Stimulated activated CD4-positive, alpha-beta T cell treated with anti-CD3 and anti-CD28 coated beads, Interleukin-2, amount 100 ng/mL, for 4 hours (primary cell): ENCODE measurements at places on chromosomes 3 and 15.

GRCh38 chr3:64002233-64002632, 21.1 kb downstream of the PSMD6 start:
- no peak for DNase-seq

- DNase-seq: no peak
Observed at GRCh38 chr3:22176911-22177310, 425.9 kb upstream of the ZNF385D start.

GRCh38 chr15:64247906-64248541, 85.2 kb upstream of the PPIB start:
- DNase-seq: no peak

DNA sequence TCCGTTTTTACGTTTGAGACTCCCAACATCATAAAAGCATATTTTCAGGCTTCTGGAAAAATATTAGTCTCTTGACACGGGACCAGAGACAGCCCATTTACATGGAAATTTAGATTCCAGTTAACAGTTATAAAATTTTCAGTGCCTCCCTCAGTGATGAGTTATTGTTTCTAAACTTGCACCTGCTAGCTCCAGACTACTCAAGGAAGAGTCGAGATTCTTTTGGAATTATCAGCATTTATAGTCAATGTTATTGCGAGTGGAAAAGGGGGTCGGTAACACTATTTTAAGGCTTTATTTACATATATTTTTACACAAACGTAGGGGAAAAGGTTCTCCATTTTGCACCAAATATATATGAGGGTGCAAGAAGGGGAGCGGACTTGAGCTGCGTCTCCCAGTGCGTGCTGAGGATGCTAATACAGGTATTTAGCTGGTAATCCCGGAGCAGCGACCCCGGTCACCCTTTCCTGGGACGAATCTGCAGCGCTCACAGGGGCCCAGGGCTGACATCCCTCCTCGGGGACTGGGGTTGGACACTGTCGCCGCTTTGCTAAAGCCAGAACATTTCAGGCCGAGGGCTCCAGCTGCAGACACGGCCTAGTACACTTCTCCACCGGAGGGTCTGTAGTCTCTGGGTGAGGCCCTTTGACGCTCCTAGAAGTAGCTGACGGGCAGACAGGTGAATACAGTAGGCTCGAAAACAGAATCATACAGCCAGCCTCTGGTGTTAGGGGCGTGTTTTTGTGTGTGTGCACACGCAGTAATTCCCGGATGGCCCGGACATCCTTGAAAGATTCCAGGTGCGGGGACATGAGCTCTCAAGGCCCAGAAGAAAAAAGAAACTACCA, 729 bp upstream of the ZBTB11 start:
- DNase-seq: no peak

DNA sequence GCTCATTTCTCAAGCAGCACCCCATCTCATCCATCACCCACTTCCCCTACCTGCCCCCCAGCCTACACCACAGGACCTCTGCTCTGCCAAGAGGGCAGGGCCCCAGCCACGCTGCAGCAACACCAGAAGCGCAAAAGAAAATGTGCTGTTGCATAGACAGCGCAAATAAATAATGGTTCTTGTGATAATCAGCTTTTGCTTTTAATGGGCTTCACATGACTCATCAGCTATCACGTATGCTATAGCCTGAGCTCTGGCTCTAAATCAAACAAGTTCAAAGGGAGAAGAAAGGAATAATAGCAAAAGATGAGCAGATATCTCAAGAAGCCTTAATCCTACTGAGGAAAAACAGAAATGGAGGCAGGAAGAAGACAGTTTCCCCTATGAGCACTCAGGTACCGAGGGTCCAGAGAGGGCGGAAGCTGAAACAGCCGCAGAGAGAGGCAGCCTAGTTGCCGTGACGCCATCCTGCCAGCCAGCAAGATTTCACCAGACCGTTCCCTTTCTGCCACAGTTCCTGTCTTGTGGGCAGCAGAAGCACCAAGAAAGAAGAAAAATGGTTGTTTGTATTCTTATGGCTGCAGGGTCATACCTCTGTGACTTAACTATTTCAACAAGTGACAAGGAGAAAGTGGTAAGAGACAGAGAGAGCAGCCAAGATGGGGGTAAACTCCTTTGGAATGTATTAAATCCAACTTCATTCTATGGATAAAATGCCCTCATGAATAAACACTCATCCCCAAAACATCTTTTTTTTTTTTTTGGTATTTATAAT, 22.0 kb downstream of the RAB27A start:
- no peak for DNase-seq

GRCh38 chr15:101201411-101202174, 50.3 kb downstream of the CHSY1 start:
- no peak for DNase-seq

GRCh38 chr3:59499000-59499399, 449.2 kb upstream of the CFAP20DC start:
- DNase-seq: no peak

- no peak for DNase-seq
Observed at GRCh38 chr3:56681984-56682461, 1.0 kb downstream of the TASOR start.

DNA sequence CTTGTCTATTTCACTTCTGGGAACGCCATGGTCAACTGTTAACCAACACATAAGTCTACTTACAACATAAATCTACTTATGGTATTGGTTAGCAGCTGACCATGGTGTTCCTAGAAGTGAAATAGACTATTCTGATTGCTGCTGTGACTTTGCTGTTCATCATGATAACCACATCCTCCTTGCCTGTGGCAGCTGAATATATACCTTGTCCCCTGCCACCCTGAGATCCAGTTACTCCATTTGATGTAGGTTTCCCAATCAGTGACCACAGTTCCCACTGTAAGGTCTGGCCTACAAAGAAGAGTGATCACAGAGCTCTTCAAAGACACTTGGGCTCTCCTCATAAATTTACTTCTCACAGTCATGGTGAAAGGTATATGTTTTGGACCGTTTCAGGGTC, 66.8 kb upstream of the ALDH1A3 start:
- DNase-seq: no peak

DNA sequence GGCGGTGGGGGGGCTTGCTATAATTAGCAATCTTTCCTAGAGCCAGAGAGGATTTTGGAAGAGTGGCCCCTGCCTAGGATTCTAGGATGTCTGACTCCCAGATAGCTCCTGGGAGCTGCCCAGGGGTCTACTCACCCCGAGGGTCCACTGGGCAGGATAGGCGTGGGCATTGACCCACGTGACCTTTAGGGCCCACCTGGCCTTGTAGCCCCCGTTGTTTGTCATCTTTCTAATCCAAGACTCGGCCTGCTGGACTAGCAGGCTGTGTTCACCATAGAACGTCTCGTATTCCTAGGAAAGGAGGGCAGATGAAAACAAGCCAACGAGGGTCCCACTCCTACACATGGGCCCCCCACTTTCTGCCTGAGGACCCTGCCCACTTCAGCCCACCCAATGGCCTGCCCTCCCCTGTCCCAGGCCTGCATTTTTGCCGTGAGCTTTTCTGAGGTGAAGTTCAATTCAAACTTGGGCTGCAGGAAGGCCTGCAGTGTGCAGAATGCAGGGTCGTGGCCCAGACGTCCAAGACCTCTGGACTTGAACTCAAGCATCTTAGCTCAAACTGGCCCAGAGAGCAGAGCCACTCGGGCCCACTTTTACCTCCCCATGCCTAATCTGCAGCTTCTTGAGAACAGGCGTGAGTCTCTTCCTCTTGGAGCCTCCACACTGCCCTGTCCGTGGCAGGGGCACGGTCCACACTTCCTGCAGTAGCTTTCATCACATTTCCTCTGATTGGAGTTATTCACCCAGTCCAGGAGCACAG, 41.5 kb downstream of the MUC4 start:
- DNase-seq: no peak

DNA sequence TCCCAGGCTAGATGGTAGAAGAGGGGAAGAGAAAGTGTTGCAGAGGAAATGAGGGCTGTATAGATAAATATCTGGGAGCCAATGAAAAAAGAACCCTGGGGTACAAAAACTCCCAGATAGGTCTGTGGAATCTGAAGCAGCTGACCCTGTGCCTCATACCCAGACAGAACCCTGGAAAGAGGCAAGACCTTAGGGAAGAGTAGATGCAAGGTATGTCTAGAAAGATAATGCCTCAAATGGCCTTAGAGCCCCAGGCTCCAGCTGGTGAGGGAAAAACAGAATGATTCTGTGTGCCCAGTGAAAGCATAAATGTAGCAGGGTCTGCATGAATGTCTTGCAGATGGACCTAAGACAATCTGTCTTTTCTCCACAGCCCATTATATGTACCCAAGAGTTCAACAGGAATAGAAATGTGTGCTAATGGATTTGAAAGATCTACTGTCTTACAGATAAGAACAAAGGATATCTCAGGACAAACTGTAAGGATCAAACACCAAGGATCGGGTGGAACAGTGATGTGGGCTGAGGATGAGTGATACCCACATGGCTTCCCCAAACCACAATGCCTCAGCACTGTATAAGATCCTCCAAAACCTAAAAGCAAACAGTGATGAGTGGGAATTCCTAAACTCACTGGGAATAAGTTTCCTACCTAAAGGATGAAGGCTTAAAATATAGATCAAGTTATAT, 58.8 kb downstream of the NCEH1 start:
- DNase-seq: no peak

- DNase-seq: no peak
Observed at GRCh38 chr3:181966393-181966792, 254.7 kb downstream of the SOX2 start.

DNA sequence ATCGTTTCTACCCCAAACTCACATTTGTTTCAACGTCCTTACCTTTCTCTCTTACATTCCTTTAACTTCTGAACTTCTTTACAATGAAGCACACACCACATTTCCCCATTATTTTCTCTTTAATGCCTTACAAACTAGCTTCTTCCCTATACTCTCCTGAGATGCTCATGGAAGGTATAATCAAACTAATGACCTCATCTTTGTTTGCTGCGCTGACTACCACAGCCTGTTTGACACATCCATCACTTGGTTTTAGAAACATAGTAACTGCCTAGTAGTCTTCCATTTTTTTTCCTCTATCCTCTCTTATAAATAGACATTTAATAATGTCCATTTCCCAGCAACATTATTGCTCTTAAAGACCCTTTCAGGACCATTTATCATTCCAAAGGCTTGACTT, 230.5 kb upstream of the LRTM1 start:
- DNase-seq: no peak

- no peak for DNase-seq
Observed at GRCh38 chr3:45785605-45786150, 10.7 kb downstream of the SLC6A20 start.

DNA sequence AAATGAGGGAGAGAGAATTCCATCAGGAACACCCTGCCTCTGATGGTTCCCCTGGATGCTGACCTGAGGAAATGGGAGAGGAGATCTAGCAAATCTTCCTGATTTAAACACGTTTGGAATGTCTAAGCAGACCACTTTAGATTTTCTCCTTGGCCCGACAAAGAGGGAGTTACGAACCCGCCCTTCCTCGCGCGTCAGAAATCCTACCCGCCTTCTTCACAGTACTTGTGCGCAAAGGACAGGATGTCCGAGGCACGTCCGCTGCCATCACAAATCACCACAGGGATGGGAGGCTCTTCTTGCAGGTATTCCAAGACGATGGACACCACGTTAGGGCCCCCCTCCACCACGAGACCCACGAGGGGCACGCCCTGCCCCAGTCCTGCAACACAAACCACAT, 38.6 kb downstream of the TRPM1 start:
- DNase-seq: no peak

- DNase-seq: no peak
Observed at GRCh38 chr3:78726545-78726944, 1041.3 kb downstream of the ROBO1 start.

DNA sequence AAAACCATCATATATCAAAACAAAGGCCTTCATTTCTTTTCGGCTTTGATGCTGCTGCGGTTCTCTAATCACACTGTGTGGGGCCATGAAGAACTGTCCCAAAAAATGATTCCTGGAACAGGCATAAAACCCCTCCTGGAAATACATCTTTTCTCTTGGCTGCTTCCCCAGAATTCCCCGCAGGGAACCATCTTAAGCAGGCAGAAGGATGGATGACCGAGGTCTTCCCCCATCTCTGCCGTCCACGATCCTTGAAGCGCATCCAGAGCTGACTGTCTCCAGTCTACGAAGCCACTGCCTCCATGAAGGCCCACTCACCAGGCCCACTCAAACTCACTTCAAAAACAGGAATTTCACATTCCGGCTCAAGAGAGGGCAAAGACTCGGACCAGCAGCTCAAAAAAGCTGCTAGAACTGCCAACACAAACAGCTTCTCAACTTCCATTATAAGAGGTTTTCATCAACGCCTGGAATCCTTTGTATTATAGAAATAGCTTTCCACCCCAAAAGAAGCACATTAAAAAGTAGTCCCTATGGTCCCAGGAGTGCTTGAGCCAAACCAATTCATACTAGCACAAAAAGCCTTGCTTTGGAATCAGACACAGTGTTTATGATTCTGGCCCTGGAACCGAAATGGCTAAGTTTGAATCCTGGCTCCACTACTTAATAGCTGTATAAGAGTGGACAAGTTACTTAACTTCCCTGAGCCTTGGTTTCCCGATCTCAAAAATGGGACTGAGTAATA, 487.5 kb upstream of the WNT5A start:
- no peak for DNase-seq

DNA sequence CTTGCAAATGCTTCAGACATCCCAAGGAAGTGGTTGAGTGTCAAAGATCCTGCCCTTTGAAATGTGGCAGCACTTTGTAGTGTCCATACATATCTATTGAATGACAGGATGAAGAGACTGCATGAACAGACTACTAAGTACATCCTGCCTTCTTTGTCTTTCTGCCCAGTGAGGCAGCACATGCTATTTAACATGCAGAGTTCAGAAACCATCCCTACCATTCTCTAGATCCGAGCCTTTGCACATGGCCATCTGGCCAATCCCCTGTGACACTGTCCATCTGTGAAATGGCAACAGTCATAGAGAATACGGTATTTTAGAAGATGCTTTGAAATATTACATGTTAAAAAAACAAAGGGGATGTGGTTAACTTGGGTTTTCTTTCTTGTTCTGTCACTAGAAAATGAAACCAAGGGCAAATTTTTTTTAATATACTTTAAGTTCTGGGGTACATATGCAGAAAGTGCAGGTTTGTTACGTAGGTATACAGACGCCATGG, 519.6 kb downstream of the NTRK3 start:
- no peak for DNase-seq

GRCh38 chr15:71294251-71294910, 179.1 kb downstream of the THSD4 start:
- DNase-seq: no peak
